ENCODE measurements at places on chromosomes 16 and 17. TPM values are rescaled to one million over a fixed set of nuclear protein-coding genes. Genes with fewer than 3 reads are reported as not detected.

GRCh38 chr17:13114601-13115031 lies 96.8 kb upstream of the ELAC2 start:
- H3K4me3 ChIP-seq, result peak overlapping the region; percentile 21
- H3K27ac ChIP-seq, result peak overlapping the region; percentile 77
- DNase-seq, result peak; percentile 59
- peaks cover 10% of the 10 kb centered on the region for H3K27me3 ChIP-seq

DNA sequence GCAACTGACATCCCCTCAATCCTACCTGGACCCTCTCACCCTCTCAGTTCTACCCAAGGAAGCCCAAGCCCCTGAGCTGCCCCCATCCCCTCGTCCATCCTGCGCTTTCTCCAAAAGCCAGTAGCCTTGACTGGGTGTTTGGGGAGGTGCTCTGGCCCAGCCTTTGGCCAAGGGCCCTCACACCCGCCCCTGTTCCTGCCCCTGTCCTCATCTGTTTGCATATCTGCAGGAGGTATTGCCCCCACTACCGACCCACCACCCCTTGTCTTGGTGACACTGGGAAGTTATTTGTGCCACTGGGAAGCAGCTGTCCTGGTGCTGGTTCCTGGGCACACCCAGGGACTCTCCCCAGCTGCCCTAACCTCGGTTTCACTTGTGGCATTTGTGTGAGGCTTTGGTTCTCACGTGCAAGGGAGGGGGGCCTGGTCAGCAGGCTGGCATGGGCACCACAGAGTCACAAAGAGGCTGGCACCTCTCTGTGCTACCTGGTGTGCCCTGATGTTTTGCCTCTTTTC lies 75.3 kb downstream of the MRC2 start:
- no peak overlapping the region for H3K27ac ChIP-seq
- peaks cover 27% of the 10 kb centered on the region for H3K4me1 ChIP-seq
- no peak for DNase-seq

- peaks cover 31% of the 10 kb centered on the region for H3K4me1 ChIP-seq
- no peaks in the 10 kb centered on the region for H3K27me3 ChIP-seq
- H3K4me3 ChIP-seq, result no peak overlapping the region
- peak; percentile 37 for DNase-seq
These were observed 2.7 kb upstream of the TMIGD1 start for GRCh38 chr17:30336369-30337171.

DNA sequence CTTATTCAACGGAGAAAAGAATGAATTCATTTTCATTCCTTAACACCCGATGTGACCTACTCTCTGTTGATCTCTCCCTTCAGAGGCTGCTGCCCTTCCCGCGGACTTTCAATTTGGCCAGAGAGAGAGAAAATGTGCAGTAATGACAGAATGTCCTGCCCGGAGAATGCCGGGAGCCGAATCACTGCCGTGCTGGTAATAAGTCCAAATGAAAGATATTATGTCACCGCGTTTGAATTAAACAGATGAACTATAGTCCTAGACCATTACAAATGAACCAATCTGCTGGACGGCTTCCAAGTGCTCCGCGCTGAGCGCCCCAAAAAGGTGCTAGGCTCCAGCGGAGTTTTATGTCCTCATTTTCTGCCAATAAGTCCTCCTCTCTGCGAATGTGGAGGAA lies 14.7 kb upstream of the C16orf82 start:
- no peaks in the 10 kb centered on the region for H3K36me3 ChIP-seq
- DNase-seq, result no peak
- no peak overlapping the region for H3K27ac ChIP-seq

DNA sequence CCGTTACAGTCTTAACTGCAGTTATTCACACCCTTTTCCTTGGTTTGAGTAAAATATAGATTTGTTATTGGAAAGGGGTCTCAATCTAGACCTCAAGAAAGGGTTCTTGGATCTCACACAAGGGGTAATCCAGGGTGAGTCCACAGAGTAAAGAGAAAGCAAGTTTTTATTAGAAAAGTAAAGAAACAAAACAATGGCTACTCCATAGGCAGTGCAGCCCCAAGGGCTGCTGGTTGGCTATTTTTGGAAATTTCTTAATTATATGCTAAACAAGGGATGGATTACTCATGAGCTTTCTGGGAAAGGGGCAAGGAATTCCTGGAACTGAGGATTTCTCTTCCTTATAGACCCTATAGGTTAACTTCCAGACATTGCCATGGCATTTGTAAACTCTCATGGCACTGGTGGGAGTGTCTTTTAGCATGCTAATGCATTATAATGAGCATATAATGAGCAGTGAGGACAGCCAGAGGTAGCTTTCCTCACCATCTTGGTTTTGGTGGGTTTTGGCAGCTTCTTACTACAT lies 24.5 kb upstream of the MILR1 start:
- no peak overlapping the region for H3K4me3 ChIP-seq
- H3K4me1 ChIP-seq, result no peaks in the 10 kb centered on the region
- no peaks in the 10 kb centered on the region for H3K36me3 ChIP-seq
- H3K27ac ChIP-seq, result no peak overlapping the region

DNA sequence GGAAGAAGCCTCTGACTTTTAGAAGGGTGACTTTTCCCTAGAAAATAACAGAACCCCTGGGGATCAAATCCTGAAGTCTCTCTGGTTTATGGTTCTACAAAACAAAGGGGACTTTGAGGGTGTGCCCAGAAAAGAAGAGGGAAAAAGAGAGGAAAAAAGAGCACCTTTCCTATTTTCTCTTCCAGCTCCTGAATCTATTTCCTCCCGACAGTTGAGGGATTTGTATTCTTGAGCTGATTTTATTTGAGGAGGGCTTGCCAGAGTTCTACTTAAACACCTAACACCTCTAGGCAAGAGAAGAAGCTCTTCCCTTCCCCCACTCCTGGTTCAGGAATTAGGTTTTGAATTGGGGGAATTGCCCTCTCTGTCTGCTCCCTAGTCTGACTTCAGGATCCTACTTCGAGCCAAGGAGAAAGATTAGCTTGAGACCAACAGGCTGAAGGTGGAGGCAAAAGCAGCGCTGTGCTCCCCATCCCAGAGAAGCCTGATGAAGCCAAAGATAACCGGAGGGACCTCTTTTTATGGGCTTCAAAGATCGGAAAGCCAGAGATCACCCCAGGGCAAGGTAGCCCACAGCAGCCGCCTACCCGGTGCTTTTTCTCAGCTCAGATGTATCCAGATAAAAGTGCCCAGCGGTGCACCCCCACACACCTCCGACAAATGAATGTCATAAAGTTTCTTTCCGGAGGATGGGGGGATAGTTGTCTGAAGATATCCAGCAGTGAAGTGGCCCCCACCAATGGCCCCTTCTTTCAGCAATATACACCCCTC lies 796 bp downstream of the HOXB3 start:
- no peak for DNase-seq
- H3K27me3 ChIP-seq, result peaks cover 100% of the 10 kb centered on the region
- peak overlapping the region; percentile 92 for H3K4me3 ChIP-seq

DNA sequence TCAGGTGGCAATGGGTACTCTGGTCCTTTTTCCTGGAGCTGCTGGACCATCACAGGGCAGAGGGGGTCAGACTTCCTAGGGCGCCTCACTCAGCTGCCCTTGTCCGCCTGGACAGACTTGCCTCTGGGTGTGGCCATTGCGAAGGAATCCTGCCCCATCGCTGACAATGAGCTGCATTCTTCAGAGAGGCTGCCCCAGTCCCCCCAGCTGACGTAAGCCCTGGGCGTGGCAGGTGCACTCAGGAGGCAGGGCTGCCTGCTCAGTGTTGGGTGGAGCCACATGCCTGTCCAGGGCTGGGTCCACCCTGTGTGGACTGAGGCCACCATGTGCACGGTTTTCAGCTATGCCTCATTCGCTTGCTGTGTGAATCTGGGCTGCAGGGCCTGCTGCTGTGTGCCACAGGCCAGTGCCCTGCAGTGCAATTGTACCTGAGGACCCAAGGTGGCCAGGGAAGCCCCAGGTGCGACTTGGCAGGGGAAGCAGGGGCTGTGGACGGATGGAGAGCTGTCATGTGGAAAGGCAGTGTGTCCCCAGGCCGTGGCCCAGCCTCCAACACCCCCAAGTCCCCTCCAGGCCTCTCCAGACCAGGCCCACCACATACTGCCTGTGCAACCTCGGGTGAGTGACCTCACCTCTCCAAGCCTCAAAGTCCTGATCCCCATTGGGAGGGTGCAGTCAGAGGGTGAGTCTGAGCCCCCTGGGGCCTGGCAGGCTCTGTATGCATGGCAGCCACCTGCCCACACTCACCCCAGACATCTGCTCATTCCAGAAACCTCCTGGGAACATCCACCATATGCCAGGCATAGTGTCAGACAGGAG lies 14.0 kb upstream of the MPRIP start:
- H3K36me3 ChIP-seq, result no peaks in the 10 kb centered on the region
- no peak overlapping the region for H3K27ac ChIP-seq
- peak; percentile 48 for DNase-seq
- H3K27me3 ChIP-seq, result no peaks in the 10 kb centered on the region

- H3K4me3 ChIP-seq, result no peak overlapping the region
- H3K27me3 ChIP-seq, result no peaks in the 10 kb centered on the region
- no peaks in the 10 kb centered on the region for H3K36me3 ChIP-seq
These were observed 4.0 kb upstream of the PERCC1 start for GRCh38 chr16:1426734-1427471.

DNA sequence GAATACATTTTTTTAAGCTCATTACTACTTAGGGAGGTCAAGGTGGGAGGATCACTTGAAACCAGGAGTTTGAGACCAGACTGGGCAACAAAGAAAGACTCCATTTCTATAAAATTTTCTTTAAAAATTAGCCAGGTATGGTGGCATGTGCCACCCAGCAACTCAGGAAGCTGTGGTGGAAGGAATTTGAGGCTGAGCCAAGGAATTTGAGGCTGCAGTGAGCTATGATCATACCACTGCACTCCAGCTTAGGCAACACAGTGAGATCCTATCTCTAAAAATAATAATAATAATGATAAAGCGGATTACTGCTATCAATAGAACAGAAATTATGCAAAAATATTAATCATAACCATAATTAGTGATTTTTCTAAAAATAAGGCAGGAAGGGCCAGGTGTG lies 170.3 kb downstream of the COPRS start:
- H3K27ac ChIP-seq, result no peak overlapping the region
- H3K4me1 ChIP-seq, result peaks cover under 1% of the 10 kb centered on the region
- H3K27me3 ChIP-seq, result peaks cover 25% of the 10 kb centered on the region
- H3K4me3 ChIP-seq, result no peak overlapping the region

DNA sequence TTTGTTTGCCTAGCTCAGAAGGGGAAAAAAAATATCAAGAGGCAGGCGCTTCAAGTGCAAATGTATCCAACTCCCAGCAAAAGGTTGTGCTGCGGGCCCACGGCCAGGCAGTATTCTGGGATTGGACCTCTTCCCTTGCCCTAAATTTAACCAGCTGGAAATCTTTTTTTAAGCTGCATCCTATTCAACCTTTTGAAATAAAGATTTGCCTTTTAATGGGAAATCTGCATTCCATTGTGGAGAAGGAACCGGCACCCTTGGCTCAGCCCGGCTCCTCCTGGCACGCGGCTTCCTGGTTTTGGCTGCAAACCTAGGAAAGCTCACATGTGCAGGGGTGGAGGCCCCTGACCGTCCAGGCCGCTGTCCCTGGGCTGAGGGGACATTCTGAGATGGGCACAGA lies 38.8 kb upstream of the ENPP7 start:
- H3K4me3 ChIP-seq, result no peak overlapping the region
- H3K4me1 ChIP-seq, result no peaks in the 10 kb centered on the region
- DNase-seq, result no peak
- H3K27me3 ChIP-seq, result no peaks in the 10 kb centered on the region

- no peak overlapping the region for H3K27ac ChIP-seq
- H3K27me3 ChIP-seq, result no peaks in the 10 kb centered on the region
- peak overlapping the region; percentile 58 for H3K4me3 ChIP-seq
These were observed 26.4 kb downstream of the USP10 start for GRCh38 chr16:84726079-84726668.

DNA sequence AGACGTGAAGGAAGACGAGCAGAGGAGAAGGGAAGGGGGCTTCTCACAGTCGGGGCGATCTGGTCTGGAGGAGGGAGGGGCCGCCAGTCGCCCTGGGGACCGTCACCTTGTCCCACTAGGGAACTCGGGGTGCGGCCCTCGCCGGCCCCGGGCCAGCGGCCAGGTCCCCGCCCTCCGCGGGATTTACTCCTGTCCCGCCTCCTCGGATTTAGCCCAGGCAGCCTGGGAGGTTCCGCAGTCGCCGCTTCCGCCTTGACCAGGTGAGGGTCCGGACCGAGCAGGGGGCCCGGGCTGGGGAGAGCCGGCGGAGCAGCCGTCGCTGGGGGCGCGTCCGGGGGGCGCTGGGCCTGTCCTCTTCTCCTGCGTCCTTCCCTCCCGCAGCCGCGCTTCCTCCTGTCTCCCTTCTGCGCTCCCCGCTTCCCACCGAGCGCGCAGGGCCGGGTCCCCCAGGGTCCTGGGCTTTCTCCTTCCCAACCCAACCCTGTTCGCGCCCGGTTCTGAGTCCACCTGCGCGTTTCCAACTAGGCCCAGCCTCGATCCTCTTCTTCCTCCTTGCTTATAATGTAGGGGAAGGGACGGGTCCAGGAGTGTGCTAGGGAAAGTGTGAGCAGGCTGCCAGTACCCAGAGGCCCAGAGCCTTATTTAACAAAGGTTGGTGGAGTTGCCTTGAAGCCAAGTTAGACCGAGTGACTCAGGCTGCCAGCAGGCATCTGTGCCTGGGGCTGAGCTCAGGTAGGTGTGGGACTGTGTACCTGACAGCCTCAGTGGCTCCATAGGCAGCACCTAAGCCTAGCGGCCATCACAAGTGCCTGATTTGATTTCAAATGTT lies at the start of gene TNK1:
TNK1 (plus strand) TSS at position 235 of the 829 bp plus-strand sequence. CDS start 1,838 bp downstream, outside the sequence.
- DNase-seq, result no peak
- H3K27me3 ChIP-seq, result peaks cover 78% of the 10 kb centered on the region
- no peak within 1 kb of the TSS for H3K27ac ChIP-seq
- H3K4me3 ChIP-seq, result peak within 1 kb of the TSS; percentile 73

GRCh38 chr17:81582341-81582740 lies 30.2 kb upstream of the FAAP100 start:
- no peak for DNase-seq
- no peaks in the 10 kb centered on the region for H3K27me3 ChIP-seq
- H3K36me3 ChIP-seq, result peaks cover 14% of the 10 kb centered on the region
- H3K4me3 ChIP-seq, result no peak overlapping the region
- H3K27ac ChIP-seq, result no peak overlapping the region

DNA sequence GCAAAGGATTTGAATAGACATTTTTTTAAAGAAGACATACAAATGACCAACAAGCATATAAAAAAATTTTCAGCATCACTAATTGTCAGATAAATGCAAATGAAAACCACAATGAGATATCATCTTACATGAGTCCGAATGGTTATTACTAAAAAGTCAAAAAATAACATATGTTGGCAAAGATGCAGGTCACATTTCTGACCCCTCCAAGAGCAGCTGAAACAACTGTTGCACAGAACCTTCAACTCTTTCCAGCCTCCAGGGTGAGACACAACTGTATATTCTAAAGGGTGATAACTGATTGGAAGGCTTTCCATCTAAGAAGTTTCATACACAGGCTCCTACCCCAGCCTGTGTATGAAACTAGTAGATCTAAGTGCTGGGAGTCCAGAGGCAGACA lies 51.9 kb downstream of the SLFN5 start:
- H3K27ac ChIP-seq, result no peak overlapping the region
- peaks cover 4% of the 10 kb centered on the region for H3K36me3 ChIP-seq
- no peaks in the 10 kb centered on the region for H3K4me1 ChIP-seq
- peaks cover 60% of the 10 kb centered on the region for H3K27me3 ChIP-seq

C1QL1 gene
- total RNA-seq, result 7.1 TPM

TERB1 gene
- total RNA-seq, result 0.25 TPM

CD300LB gene
- total RNA-seq, result not detected

MMP25 gene
- 0.64 TPM for total RNA-seq

CCL18 gene
- total RNA-seq, result not detected

RAB34 gene
- total RNA-seq, result 83.5 TPM

SLC16A13 gene
- 12.2 TPM for total RNA-seq

COA3 gene
- 92.7 TPM for total RNA-seq

DHRS7C gene
- total RNA-seq, result not detected

KRTAP1-5 gene
- total RNA-seq, result not detected

ITGB3 gene
- total RNA-seq, result 0.09 TPM
